NCI-H345 (cell line): ENCODE measurements at places on chromosomes 6 and 20.

- no peak for DNase-seq
These were observed 96.0 kb downstream of the RIMS1 start for GRCh38 chr6:71982389-71982788.

DNA sequence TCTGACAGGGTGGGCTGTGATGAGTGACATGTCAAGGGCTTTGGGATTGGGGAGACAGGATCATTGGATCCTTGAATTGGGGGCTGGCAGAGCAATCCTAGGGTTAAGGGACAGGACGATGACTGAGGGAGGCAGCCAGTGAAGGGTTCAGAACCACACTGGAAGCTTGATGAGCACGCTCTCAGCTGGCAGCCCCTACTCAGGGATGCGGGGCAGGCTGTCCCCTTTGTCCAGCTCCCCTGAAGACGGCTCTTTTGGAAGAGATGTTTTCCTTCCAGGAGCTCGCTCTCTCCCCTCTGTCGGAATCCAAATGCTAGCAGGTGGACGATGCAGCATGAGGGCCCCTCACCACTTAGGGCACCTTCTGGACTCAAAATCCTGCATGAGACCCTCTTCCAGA, 8.4 kb downstream of the TGM3 start:
- DNase-seq, result no peak

- no peak for DNase-seq
These were observed 34.5 kb downstream of the COL19A1 start for GRCh38 chr6:69900869-69901268.

GRCh38 chr6:83062225-83062624, 3.4 kb downstream of the UBE3D start:
- no peak for DNase-seq

GRCh38 chr6:159217595-159218275, 48.5 kb downstream of the FNDC1 start:
- peak; percentile 74 for DNase-seq

DNA sequence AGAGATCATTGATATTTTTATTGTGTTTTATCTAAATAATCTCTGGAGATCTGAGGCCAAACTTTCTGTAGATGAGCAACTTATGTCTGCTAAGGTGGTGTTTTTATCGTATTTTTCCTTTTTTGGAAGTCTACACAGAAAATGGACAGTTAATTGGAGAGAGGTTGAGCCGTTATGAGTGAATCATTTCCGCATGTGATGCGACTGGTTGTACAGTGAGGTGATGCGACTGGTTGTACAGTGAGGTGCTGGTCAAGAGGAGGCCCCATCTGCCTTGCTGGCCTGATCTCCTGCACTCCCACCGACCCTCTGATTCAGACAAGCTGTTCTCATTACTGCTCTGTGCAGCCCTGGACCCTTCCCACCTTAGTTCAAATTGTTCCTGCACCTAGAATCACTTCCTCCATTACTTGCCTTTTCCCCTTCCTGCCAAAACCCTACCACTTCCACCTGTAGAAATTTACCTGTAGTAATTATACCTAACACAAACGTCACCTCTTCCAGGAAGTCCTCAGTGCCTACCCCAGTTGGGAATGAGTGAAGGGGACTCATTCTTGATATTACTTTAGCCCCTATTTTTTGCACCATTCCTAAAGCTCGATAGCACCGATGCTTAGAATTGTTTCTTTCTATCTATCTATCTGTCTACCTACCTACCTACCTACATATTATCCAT, 100.3 kb downstream of the ZDHHC14 start:
- no peak for DNase-seq

DNA sequence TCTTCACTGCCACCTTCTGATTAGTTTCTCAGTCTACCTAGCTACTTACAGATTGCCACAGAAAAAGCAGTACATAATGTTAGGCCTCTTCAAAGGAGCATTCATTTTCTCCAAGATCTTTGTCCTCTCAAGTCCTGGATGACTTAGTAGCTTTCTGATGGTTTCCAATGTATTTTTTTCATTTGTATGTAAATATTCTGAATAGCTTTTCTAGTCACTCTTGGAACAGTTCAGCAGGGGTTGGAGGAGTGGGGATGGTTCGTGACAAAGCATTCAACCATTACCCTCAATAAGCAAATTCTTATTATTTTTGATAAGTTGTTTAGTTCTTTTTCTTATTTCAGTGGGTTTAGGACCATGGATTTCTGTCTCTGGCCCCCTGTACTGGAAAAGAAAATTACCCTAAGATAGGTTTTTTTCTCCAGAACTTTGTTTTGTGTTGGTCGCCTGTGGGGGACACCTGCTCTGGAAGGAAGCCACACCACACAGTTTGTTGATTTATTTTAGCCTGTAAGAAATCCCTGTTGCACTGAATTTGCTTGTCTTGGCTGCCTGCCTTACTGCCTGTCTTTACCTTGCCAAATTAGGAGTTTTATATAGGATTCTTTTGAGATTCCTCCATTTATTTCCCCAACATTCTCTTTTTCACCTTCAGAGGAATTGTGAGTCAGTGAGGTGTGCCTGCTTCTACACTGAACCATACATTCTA, 247.9 kb downstream of the RFPL4B start:
- DNase-seq, result no peak

- no peak for DNase-seq
These were observed 2.4 kb downstream of the BAK1 start for GRCh38 chr6:33577718-33578117.

DNA sequence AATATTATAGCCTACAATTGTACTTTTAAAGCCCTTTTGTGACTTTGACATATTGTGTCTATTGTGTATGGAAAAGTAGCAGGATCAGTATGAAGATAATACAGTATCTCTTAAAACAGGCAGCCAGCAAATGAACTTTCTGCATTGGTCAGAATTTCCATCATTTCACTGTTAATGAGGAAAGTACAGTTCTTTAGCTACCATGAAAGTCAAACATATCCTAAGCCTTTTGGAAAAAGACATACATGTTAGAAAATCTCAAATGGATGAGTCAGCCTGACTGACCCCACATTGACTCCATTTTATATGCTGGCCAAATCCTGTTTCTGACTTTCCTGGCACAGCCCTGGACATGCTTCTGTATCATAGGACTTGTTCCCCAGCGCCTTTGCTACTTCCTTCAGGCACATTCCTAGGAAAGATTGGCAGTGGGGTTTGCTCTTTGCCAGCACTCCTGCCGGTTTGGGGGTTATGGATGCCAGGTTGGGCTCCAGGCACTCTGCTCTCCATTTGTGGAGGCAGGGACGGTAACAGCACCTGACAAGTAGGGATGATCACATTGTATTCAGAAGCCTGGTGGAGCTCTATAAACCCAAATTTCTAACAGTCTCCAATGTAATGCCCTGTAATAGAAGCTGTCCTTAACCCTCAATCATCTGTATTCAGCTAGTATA, 43.7 kb downstream of the TOP1 start:
- no peak for DNase-seq

- no peak for DNase-seq
These were observed 2.1 kb downstream of the FAM110A start for GRCh38 chr20:835608-836045.

DNA sequence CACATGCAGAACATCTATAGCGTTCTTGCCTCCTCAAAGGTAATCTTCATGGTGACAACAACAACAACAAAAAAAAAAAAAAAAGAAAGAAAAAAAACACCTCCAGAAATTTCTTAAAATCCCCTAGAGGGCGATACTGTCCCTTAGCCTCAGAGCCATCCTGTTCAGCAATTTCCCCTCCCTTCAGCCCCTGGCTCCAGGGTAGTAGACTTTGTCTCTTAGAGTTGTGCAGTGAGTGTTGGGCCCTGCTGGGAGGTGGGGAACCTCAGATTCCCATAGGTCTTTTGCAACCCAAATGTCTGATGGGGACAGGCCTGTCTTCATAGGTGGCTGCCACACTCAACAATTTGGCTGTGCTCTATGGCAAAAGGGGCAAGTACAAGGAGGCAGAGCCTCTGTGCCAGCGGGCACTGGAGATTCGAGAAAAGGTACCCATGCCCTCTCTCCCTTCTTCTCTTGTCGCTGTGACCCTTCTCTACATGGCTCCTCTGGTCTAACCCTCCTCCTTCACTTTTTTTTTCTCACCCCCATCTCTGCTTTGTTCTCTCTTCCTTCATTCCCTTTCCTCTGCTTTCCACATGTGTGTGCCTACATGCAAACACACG, 6.0 kb upstream of the PTK7 start:
- peak; percentile 19 for DNase-seq

DNA sequence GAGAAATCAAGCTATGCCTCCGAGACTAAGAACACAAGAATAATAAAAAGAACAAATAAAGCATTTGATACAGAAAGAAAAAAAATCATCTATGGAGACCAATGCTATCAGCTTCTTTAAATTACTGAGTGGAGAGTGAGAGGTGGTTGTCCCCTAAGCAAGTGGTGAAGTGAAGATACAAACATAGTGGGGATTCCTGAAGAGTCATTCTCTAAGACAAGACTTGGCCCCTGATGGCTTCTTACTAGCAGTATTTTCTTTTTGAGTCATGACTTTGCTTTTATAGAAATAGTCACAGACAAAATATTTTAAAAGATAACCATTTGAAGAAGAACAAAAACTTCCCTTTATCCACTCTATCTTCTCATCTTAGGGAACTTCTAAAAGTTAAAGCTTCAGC, 261.4 kb upstream of the PRDM1 start:
- no peak for DNase-seq

- no peak for DNase-seq
These were observed 1.9 kb upstream of the EDN1 start for GRCh38 chr6:12288211-12288618.

DNA sequence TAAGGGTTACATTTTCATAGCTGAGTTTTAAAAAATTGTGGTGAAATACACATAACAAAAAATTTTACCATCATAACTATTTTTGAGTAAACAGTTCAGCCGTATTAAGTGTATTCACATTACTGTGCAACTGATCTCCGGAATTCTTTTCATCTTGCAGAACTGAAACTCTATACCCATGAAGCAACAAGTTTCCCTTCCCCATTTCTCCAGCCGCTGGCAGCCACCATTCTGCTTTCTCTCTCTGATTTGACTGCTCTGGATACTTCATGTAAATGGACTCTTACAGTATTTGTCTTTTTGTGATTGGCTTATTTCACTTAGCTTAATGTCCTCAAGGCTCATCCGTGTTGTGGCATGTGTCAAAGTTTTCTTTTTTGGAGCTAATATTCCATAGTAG, 341.6 kb downstream of the QKI start:
- DNase-seq, result no peak

DNA sequence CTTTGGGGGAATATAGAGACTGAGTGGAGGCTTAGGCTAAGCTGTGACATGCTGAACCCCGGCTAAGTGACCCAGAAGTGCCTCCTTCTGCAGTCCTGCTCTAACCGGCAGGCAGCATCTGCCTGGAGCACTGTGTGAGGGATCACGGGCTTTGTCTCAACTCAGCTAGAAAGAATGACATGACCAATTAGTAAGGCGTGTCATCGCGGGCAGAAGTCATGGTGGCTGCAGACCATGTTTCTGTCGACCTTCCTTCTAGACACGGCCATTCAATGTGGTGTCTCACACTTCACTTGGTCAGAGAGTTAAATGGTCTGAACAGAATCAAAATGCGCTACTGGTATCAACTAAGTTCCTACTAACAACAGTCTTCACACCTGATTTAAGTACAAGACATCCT, 35.0 kb downstream of the HUS1B start:
- no peak for DNase-seq

DNA sequence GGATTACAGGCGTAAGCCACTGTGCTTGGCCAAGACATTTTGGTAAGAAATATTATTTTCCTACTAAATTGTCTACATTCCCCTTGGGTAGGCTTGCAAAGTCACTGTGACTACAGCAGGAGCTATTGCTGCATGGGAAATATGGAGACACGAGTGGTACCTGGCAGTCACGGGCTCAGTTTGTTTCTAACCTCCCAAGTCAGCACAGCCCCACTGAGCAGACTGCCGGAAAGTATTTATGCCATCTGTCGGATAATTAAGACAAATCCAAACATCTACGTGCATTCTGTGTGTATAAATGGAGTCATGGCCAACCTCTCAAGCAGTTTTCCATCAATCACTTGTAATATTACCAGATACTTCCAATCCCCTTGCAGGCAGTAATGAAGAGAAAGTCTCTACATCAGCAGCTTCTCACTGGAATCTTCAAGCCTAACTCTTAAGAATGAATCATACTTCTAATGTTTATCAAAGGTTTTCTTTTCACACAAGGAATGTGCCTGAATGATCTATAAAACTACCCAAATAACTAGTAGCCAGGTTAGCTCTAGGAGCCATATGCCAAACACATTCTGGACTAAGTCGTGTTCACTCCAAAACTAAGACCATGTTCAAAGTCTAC, 20.1 kb downstream of the PSMB1 start:
- DNase-seq, result no peak

GRCh38 chr6:20572940-20573339, 38.7 kb downstream of the CDKAL1 start:
- DNase-seq, result no peak

DNA sequence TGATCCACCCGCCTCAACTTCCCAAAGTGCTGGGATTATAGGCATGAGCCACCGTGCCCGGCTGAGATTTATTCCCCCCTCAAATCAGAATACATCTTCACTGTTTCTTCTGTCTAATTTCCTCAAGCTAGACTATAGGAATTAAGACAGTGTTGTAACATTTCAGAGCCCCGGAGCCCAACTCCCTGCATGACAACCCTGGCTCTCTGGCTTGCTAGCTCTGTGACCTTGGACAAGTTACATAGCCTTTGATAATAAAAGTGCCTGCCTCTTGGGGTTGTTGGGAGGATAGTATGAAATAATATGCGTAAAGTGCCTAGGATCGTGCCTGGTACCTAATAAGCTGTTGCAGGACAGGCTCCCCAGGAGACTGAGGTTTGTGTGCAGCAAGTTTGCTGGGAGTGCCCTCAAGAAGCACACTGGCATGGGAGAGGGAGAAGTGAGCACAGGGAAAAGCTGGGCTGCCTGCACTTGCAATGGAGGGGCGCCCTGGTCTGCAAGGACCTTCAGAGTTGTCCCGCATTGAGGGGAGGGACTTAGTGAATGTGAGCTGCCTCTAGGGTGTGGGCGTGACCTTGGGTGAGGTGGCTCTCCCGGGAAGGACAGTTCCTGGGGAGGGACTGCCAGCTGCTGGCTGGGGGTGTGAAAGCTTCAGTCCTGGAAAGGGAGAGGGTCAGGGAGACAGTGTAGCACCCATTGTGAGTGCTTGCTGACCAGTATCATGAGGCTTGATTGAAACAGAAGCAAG, 43.4 kb downstream of the TAF8 start:
- DNase-seq, result no peak

DNA sequence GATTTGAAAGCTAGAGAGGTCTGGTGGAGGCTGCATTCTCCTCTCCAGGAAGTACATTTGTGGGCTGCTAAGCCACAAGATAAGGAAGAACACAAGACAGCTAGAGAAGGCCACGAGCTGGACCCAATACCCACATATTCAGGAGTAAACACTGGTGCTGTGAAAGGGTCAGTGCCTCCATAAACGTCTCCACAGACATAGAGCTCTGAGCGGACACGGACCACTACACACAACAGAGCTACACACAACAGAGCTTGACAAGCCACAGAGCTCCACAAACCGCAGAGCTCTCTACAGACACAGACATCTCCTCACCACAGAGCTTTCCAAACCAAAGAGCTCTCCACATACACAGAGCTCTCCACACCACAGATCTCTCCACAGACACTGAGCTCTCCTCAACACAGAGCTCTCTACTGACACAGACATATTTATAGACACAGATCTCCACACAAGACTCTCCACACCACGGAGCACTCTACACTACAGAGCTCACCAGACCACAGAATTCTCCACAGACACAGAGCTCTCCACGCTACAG, 51.9 kb downstream of the ERMARD start:
- no peak for DNase-seq
